ENCODE measurements at places on chromosomes 1 and 21.
A peak's percentile ranks its signal among the peaks of the same experiment; 100 is the strongest.

- DNase-seq = no peak
Observed at GRCh38 chr1:77416692-77417450, 135.1 kb downstream of the AK5 start.

DNA sequence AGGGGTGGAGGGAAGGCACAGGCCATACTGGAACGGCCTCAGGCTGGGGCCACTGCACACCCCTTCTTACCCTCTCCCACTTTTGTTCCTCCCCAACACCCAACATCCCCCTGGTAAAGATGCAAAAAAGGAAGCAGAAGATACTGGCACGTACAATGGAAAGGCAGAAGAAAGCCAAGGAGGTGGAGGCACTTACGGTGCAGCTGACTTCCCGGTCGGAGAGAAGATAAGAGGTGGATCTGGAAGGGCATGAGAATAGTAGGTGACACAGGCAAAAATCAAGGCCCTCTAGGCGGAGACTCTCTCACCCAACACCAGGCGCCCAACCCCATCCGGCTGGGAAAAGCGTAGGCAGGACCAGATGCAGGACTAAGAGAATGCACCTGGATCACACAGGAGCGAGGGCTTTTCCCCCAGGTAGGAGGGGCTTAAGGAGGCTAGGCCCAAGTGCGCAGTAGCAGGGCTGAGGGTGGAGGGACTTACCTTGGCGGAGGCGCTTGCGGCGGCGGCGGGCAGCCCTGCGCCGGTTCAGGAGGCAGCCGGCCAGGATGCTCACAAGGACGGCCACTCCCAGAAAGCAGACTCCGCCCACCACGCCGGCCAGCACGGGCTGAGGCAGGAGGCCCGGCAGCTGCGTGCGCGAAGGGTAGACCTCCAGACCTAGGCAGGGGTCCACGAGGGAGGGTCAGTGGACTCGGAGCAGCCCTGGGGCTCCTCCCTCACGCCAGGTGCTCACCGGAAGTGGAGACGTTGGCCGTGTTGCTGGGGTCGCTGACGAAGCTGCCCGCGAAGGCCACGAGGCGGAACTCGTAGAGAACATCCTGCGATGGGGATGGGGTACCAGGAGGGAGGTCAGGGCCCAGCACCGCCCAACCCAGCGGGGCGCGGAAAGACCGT is 4.1 kb upstream of the TAGLN2 start:
- DNase-seq = peak; percentile 4

GRCh38 chr1:203172184-203173010 is 3.2 kb downstream of the MYBPH start:
- no peak for DNase-seq

GRCh38 chr1:46153732-46154131 is 21.2 kb upstream of the TSPAN1 start:
- DNase-seq = no peak

- no peak for DNase-seq
Observed at GRCh38 chr1:101283443-101283842, 46.6 kb downstream of the S1PR1 start.

- DNase-seq = no peak
Observed at GRCh38 chr1:90162216-90162615, 167.3 kb downstream of the ZNF326 start.

GRCh38 chr1:51518586-51519047 is 449 bp downstream of the EPS15 start:
- DNase-seq = no peak

GRCh38 chr1:22540337-22540736 is 23.0 kb upstream of the EPHA8 start:
- DNase-seq = no peak

DNA sequence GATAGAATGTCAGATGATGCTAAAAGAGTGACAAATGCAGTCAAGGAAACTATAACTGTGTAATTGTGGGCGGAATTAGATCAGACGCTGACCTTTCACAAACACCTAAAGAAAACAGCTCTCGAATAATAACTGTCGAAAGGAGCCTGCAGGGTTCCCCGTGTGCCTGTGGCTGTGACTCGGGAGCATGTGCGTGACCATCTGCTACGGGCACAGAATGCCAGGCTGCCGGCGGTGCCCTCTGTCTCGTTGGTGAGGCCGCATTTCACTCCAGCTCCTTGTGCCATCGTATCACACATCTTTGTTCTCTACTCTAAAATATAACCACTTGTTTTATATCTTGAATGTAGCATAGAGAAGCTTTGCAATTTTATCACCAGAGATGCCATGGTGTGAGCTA is 267.8 kb upstream of the FMN2 start:
- no peak for DNase-seq

- no peak for DNase-seq
Observed at GRCh38 chr1:211939876-211940468, 95.4 kb downstream of the INTS7 start.

GRCh38 chr1:150273311-150273710 is 721 bp downstream of the C1orf54 start:
- no peak for DNase-seq

GRCh38 chr1:207789386-207789785 is 37.5 kb downstream of the CD46 start:
- no peak for DNase-seq

DNA sequence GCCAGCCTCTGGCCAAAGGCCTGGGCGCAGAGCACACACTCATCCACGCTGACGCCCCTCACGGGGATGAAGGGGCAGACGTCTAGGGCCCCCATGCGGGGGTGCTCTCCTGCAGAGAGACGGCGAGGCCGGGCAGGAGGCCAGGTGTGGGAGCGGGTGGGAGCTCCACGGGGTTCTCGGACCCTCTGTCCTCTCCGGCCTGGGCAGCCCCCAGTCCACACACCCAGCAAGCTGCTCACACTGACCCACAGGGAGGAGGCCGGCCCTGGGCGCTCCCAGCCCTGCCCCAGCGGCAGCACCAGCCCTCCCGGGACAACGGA is 2.5 kb downstream of the FTCD start:
- no peak for DNase-seq

- DNase-seq = no peak
Observed at GRCh38 chr1:86704972-86705664, 742 bp downstream of the SH3GLB1 start.

GRCh38 chr21:14114251-14114650 is 96.5 kb downstream of the LIPI start:
- no peak for DNase-seq

DNA sequence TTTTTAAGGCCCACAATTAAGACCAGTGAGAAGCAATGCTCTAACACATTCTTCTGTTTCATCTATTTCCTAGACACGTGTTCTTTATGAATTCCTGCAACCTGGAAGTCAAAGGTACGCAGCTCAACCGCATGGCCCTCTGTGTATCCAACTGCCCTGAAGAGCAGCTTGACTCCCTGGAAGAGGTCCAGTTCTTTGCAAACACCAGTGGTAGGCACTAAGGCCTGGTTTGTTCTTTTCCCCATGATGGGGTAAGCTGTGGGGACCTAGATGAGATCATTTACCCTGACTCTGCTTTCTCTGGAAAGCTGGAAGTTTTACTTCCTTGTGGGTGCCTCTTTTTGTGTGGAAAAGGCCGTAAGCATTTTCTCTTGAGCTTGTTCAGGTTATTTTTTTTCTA is 7.3 kb downstream of the SLC44A3 start:
- DNase-seq = no peak

GRCh38 chr1:52907068-52907811 is 14.3 kb downstream of the ECHDC2 start:
- no peak for DNase-seq

- no peak for DNase-seq
Observed at GRCh38 chr1:18091660-18092446, 15.7 kb upstream of the IGSF21 start.

DNA sequence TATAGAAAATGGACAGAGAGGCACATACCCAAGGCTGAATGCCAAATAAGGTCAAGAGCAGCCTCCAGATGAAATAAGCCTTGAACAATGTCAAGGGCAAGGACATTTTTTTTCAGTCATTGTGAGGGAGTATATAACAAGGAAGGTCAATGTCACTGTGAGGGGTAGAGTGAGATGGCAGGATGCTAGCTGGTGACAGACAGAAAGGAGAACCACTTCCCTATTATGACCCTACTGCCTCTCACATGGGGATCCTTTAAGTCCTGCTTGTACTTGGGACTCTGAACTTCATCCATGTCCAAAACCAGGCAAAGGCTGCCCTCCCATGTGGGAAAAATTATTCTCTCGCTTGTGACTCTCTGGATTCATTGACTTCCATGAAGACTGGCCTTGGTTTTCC is 119.5 kb upstream of the COA6 start:
- no peak for DNase-seq

GRCh38 chr21:20968391-20968790 is 29.8 kb upstream of the NCAM2 start:
- DNase-seq = no peak

GRCh38 chr1:182845379-182845778 is 6.2 kb downstream of the DHX9 start:
- peak; percentile 42 for DNase-seq

GRCh38 chr1:51957618-51958017 is 32.9 kb downstream of the RAB3B start:
- no peak for DNase-seq

Data from naive thymus-derived CD4-positive, alpha-beta T cell (primary cell).